ENCODE measurements at places on chromosomes 12 and 14.

DNA sequence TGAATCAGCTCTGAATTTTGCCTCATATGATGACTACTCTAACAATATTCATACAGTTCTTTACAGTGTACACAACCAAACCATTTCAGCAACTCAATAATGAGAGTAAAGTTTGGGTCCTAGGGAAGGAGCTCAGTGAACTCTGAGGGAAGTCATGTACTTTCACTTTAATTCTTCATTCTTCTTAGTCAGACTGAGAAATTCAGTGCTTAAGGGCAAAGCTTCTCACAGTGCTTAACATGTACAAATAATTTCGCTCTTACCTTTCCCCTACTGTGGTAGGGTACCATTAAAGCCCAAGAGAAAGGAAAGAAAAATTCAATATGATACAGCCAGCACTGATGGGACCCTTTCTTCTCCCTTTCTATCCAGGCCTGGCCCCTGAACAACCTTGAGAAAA is 435.0 kb downstream of the NELL2 start:
- DNase-seq: no peak

DNA sequence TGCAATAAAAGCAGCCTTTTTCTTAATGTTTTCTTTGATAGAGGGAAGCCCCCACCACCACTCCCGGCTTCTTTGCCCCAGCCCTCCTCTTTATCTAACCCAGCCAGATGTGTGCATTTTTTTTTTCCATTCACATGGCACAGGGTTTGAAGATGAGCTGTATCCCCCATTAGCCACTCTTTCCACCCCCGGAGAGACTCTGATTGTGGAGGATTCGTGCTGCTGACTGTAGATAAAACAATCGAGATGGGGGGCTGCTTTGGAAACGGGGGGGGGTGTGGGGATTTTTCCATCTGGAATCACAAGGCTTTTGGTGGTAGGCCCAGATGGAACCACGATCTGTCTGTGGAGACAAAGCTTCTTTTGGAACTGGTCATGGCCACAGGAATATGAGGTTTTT is 46.2 kb upstream of the VASH1 start:
- DNase-seq: no peak

GRCh38 chr12:39886106-39886505 is 219.8 kb downstream of the SLC2A13 start:
- DNase-seq: no peak

DNA sequence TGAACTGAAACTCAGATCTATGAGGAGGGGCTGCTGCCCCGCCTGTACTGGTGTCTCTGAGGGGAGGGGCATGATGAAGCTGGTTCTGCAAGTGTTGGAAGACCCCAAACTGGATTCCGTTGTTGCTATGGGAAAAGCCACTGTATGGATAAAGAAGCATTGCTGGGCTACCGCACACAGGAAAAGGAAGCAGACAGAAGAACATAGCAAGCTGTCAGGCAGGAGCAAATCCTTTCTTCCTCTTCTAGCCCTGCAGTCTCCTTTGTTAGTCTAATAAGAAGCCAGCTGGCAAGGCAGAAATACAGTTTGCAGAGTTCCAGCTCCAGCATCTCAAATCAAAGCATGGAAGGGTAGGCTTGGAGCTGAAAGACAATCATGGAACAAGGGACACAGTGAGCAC is 26.3 kb upstream of the NR1H4 start:
- no peak for DNase-seq

GRCh38 chr12:98243190-98243589 is 272.2 kb upstream of the TMPO start:
- no peak for DNase-seq

- peak; percentile 94 for DNase-seq
Observed at GRCh38 chr12:67647799-67648520, 585 bp upstream of the DYRK2 start.

DNA sequence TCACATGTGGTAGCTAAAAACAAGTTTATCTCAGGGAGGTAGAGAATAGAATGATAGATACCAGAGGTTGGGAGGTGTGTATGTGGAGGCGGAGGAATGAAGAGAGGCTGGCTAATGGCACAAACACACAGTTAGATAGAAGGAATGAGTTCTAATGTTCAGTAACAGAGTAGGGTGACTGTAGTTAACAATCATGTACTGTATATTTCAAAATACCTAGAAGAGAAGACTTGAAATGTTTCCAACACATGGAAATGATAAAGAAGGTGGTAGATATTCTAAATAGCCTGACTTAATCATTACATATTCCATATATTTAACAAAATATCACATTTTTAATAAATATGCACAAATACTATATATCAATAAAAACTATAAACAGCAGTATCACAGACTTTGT is 8.9 kb upstream of the IFNG-AS1 start:
- no peak for DNase-seq

GRCh38 chr14:57009585-57010515 is 199.6 kb upstream of the OTX2 start:
- no peak for DNase-seq

GRCh38 chr14:101705733-101706508 is 55.6 kb upstream of the PPP2R5C start:
- no peak for DNase-seq
